ENCODE measurements at places on chromosomes 1 and 21.

DNA sequence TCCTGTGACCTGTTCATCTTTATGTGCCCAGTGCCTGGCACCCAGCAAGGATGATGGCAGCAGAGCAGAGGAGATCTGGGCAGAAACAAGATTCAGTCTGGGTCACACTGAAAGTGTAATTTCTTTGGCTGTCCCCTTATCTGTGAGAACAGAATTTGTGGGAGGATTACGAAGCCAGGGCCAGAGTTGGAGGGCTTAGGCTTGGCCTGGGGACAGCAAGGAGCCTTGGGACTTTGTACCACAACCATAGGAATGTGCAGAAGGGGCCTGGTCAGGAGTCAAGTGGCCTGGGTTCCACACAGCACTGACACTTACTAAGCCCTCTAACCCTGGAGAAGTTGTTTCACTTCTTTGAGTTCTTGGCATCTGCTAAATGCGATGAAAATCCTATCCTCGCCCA is 12.8 kb downstream of the PMVK start:
- no peak for DNase-seq

GRCh38 chr1:78919150-78919549 is 87.4 kb downstream of the ADGRL4 start:
- DNase-seq, result no peak

DNA sequence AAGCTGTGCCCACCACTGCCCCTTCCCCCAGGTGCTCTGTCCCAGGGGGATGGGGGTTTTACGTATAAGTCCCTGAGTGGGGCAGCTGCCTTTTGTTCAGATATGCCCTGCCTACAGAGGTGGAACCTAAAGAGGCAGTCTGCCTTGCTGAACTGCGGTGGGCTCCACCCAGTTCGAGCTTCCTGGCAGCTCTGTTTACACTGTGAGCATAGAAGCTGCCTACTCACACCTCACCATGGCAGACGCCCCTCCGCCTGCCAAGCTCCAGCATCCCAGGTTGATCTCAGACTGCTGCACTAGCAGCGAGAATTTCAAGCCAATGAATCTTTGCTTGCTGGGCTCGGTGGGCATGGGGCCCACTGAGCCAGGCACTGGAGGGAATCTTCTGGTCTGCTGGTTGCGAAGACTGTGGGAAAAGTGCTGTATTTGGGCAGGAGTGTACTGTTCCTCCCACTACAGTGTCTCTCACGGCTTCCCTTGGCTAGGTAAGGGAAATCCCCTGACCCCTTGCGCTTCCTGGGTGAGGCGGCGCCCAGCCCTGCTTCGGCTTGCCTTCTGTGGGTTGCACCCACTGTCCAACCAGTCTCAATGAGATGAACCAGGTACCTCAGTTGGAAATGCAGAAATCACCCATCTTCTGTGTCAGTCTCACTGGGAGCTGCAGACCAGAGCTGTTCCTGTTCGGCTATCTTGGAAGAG is 17.6 kb upstream of the RWDD3 start:
- DNase-seq, result no peak

GRCh38 chr1:94922761-94923331 is 4.1 kb downstream of the CNN3 start:
- no peak for DNase-seq

DNA sequence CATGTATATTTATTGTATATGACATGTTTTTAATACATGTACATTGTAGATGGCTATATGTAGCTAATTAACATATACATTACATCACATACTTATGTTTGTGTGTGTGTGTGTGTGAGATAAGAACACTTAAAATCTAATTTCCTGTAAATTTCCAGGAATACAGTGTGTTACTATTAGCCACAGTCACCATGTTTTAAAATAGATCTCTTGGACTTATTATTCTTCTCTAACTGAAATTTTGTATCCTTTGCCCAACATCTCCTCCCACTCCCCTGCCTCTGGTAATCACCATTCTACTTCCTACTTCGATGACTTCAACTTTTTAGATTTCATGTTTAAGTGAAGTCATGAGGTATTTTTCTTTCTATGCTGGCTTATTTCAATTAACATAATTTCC is 64.8 kb downstream of the FCRL5 start:
- DNase-seq, result no peak

DNA sequence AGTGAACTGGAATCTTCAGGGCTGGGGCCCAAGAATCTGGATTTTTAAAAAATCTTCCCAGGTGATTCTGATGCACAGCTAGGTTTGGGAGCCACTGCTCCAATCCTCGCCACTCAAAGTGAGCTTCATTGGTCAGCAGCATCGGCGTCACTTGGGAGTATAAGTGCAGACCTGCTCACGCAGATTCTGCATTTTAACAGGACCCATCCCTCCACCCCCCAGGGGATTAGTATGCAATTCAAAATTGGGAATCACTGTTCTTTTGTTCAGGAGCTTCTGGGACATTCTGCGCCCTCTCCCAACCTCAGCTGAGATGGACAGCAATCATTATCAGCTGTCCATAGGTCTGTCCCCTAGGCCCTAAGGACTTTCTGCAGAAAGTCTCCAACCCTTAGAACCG is 53.5 kb downstream of the LGR6 start:
- DNase-seq, result no peak

- DNase-seq, result peak; percentile 24
Measured at GRCh38 chr21:33162436-33162951, 67.2 kb upstream of the IFNAR2 start.

DNA sequence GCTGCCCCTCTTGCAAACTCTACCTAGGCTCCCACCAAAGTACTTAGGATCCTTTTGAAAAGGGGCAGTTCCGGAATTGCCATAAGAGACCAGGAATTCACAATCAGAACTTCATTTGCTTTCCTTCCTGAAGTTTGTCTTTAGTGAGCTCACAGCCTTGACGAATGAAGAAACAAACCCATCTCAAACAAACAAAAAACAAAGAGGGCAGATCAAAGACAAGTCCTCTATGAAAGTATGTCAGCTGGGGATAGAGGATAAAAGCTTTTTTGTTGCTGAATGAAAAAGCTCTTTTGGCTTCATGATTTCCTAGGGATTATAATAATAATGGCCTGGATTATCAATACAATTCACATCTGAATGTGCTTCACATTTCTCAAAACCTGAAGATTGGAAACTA is 357.9 kb upstream of the DUSP10 start:
- no peak for DNase-seq

- no peak for DNase-seq
Measured at GRCh38 chr1:235006132-235006721, 122.4 kb downstream of the TOMM20 start.

DNA sequence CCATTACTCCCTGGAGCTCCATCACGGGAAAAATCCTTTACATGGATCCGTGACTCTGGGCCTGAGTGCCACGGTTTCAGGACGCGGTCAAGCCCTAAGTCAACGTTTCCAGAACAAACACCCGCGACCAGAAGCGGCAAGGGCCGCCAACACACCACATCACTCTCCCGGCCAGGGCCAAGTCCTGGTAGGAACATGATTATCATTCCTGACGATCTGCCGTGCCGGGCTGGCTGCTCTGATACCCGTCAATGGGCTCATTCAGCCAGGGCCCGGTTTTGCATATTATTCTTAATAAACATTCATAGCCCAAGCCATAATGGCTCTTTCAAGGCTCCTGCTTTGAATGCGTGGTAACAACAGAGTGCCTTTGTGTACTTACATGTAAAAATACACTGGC is 44.6 kb upstream of the SIM2 start:
- no peak for DNase-seq

GRCh38 chr1:86997538-86997937 is 83.1 kb downstream of the HS2ST1 start:
- no peak for DNase-seq

DNA sequence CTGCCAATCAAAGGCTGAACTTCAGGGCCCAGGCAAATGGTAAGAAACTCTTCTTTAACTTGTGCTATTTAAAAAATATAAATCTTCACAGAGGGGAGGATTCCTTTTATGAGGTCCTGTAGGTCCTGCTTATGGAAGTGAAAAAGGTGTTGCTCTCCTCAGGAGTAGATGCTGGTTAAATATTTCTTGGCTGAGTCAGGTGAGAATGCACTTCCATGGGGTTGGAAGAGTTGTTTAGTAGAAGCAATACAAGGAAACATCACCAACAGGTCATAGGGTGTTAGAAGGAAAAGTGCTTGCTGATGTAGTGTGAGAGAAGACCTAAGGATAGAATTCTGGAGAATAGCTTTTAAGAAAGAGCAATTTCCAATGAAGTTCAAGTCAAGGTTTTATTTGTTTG is 42.2 kb upstream of the ATP1A1 start:
- no peak for DNase-seq

GRCh38 chr21:20040768-20041167 is 957.4 kb upstream of the NCAM2 start:
- DNase-seq, result no peak

GRCh38 chr1:205229399-205229871 is 1.7 kb downstream of the TMCC2 start:
- peak; percentile 55 for DNase-seq

DNA sequence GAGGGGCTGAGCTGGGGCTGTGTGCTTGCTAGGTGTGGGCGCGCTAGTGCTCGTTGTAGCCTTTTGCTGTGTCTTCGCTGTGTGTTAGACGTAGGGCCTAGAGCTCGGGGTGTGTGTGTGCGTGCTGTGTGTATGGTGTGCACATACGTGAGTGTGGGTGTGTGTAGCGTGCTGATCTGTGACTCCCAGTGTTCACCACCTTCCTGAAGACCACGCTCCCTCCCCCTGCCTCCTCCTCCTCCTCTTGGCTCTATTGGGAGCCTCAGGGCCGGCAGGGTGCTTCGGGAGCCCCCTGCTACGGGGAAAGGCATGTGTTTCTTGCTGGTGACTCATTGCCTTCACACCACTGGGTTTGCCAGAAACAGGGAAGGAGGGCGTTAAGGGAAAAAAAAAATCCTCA is 9.4 kb upstream of the KCNC4 start:
- no peak for DNase-seq

DNA sequence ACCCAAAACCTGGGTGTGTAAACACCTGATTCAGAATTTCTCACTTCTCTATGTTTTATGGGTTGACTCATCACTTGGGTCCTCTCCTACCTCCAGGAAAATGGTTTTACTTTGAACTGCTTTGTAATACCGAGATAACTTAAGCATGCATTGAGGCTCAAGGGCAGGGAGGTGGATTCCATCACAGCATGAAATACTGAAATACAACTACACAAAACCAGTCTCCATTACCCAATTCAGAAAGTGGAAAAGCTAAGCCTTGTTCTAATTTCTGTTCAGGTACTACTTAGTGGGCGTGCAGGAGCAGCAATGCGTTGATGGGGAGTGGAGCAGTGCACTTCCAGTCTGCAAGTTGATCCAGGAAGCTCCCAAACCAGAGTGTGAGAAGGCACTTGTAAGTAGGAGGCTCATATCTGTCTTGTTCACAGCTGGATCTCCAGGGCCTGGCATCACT is 6.1 kb upstream of the C4BPA start:
- no peak for DNase-seq

- DNase-seq, result no peak
Measured at GRCh38 chr1:230231774-230232145, 164.7 kb downstream of the GALNT2 start.

- DNase-seq, result no peak
Measured at GRCh38 chr1:54332781-54333585, 73.2 kb downstream of the SSBP3 start.

DNA sequence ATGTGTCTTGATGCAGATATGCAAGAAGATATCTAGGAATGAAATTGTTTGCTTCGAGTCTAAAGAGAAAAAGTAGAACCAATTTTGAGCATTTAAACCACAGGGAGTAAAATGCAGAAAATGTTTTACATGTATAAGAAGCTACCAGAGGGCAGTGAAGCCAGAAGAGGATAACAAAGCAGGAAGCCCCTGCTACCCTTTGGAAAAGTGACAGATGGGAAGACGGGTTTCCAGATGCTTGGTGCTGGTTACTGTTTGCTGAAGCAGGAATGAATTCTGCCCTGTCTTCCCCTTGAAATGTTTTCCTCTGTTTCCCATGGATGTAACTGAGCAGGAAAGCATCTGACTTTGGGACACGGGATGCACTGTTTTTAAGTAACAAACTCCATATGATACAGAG is 822.2 kb downstream of the MRPL39 start:
- DNase-seq, result no peak

- DNase-seq, result no peak
Measured at GRCh38 chr1:33438364-33439160, 7.7 kb upstream of the PHC2 start.
